ENCODE measurements at places on chromosomes 12 and 14.

GRCh38 chr12:87383680-87384079, 645.5 kb downstream of the C12orf50 start:
- no peak for DNase-seq

DNA sequence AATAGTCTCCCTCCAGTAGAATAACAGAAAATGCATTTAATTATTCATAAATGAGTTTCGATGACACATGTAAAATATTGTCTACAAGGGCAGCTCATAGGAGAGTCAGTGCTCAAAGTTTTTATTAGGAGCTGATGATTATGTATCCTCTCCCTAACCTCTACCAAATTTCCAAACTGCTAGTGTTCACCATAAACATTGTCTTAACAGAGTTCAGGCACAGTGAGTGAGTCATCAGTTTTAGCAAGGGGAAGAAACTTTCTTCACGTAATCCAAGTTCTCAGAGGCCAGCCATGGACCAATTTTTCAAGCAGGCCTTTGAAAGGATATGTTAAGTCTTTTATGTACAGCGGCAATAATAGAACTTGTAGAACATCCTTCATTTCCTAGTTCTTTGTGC, 649.2 kb upstream of the MIS18BP1 start:
- no peak for DNase-seq

GRCh38 chr12:124517260-124518050, 50.0 kb downstream of the NCOR2 start:
- peak; percentile 94 for DNase-seq

GRCh38 chr14:26392498-26392897, 205.3 kb downstream of the NOVA1 start:
- DNase-seq: no peak

GRCh38 chr14:34340025-34340625, 121.9 kb downstream of the SPTSSA start:
- no peak for DNase-seq
